ENCODE measurements at places on chromosomes 4 and X.

- no peak for DNase-seq
Measured at GRCh38 chr4:102988429-102989020, 31.0 kb downstream of the SLC9B1 start.

- no peak for DNase-seq
Measured at GRCh38 chrX:20454117-20454516, 187.4 kb upstream of the RPS6KA3 start.

GRCh38 chr4:113899271-113900070, 80.0 kb downstream of the ARSJ start:
- DNase-seq = peak; percentile 67

DNA sequence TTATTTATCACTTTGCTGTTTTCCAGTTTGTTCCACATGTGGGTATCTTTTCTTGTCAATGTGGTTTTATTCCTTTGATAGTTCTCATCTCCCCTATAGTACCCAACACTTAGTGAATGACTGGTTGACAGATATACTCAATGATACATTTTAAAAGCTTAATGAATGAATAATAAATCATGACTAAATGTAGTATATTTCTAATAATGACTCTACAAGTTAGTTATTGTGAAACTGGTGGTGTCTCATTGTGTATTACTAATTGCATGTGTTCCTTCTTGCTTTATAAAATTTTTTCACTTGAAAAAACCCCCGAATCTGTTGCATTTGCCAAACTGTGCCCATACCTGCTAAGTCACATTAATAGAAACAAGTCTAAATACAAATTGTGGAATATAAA, 95.4 kb downstream of the MBNL3 start:
- DNase-seq = no peak

DNA sequence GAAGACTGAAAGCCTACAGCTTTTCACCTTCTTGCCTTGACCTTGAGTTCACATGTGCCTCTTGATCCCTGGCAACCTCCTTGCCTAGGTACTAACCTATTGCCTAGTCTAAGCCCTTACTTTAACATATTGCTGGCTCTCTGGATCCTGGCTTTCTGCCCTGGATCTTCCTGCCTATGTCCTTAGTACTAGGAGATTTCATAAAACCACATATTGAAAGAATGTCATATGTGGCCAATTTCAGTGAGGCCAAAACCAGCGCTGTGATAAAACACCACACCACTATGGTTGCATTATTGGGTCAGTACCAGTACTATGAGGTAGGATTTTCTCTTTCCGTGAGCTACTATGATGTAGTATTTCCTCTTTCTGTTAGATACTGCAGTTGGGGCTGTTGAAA, 80.4 kb downstream of the CT47B1 start:
- no peak for DNase-seq

DNA sequence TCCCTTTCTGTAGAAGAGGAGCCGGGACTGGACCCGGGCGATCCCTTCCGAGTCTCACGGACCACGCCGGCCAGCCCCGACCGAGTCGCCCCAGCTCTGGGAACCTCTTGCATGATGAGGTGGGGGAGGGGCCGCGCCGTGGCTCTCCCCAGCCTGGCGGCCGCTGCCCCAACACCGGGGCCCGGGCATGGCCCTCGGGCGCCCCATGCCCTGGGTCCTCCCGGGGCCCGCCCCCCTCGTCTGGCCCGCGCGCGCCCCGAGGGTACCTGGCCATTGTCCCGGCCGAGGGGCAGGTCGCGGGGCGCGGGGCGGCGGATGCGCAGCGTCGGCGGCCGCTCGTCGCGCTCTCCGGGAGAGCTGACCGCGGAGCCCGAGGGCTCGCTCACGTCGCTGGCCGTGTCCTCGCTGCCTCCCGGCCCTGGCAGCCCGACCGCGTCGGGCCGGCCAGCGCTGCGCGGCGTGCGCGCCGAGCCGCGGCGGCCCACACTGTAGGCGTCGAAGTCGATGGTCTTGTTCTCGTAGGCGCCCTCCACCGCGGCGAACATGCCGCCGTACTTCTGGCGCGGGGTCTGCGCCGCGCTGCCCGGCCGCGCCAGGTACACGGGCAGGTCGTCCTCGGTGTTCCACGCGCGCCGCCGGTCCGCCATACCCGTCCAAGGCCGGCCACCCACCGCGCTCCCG, 423 bp downstream of the CRMP1 start:
- no peak for DNase-seq

GRCh38 chr4:20883231-20883630, 183.0 kb downstream of the PACRGL start:
- DNase-seq = no peak

GRCh38 chr4:81447566-81448229, 24.0 kb downstream of the RASGEF1B start:
- no peak for DNase-seq

Data from CD4-positive, alpha-beta T cell treated with Interleukin-21 for 1 hour (primary cell).